ENCODE measurements at places on chromosomes 3 and 15.

GRCh38 chr3:44114142-44114541 lies 127.5 kb upstream of the TOPAZ1 start:
- DNase-seq, result peak; percentile 68

- no peak for DNase-seq
Observed at GRCh38 chr3:16724487-16724886, 119.3 kb upstream of the DAZL start.

GRCh38 chr3:136350557-136350956 lies 100.4 kb downstream of the PCCB start:
- DNase-seq, result no peak

DNA sequence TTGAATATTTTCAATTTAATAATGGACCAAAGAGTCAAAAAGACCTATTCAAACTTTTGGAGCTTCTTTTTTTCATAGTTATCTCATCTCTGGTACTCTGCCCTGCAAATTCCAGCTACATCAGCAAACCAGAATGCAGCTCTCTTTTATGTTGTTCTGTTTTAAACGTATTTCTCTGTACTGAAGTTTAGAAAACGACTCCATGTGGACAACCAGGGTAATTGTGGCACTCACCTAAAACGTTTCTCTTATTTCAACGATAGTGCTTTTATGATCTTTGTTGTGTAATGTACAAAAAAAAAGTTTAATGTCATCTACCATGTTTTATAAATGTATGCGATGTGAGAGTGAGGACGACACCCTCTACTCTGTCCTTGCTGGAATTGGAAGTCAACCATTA lies 1472.3 kb upstream of the GBE1 start:
- no peak for DNase-seq

- peak; percentile 37 for DNase-seq
Observed at GRCh38 chr3:194140520-194141414, 4.8 kb downstream of the HES1 start.

Measured in HEK293T (cell line).